ENCODE measurements at places on chromosomes 5 and 9.

- DNase-seq: peak; percentile 68
Measured at GRCh38 chr9:78788101-78788500, 491.2 kb downstream of the PSAT1 start.

DNA sequence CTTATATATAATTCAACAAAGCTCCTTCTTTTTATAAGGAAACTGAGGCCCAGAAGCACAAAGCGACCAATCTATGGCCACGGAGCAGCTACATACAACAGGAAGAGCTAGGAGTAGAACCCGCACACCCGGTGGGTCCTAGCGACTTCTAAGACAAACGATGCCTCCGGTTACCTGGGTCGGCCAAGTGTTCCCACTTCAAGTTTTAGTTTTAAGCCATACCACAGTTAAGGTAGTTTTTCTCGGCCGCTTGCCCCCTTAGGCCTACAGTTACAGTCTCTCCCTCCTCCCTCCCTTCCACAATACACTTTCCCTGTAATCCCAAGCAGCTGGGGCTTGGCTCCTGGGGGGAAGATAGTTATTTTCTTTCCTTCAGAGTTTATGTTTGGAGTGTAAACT is 533 bp downstream of the SREK1IP1 start:
- DNase-seq: no peak

DNA sequence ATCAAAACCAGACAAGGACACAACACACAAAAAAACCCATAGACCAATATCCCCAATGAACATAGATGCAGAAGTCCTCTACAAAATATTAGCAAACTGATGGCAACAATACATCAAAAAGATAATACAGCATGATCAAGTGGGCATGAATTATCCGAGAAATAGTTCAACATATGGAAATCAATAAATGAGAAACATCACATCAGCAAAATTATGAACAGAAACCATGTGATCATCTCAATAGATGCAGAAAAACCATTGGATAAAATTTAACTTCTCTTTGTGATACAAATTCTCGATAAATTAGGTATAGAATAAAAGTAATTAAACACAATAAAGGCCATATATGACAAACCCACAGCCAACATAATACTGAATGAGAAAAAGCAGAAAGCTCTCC is 69.6 kb downstream of the C9 start:
- no peak for DNase-seq

- DNase-seq: no peak
Measured at GRCh38 chr5:173655196-173655797, 38.8 kb upstream of the BOD1 start.

DNA sequence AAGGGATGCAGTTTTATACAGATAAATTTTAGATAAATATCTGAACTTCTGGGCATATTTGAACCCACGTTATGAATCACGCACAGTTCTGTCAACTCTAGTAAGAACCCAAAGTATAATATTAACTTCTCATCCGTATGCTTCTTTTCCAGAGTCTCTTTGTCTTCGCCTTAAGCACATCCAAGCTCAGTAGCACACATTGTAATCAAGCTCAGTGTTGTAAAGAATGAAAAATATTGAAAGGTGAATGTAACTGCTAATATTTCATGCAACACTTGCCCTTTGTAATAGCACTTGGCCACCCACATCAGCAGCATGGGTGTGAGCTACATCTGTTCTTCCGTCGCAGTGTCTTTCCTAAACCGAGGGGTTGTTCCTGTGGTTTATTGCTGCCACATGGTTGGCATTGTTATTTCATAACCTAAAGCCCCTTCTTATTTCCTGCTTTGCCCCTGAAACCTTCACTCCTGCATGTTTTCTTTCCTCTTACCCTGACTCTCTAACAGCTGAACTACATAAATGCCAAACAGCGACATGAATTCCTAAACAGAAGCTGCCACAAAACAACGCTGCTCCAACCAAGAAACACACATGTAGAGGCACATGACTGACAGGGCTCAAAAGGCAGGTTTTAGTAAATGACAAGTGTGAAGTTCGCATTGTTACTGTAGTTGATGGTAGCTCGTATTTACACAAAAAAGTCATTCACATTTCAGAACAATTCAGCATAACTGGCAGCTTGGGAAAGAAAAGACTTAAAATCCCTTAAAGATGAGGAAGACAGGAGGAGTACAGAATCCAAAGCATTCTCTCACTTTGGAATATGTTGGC is 190.1 kb upstream of the MEF2C start:
- DNase-seq: no peak

GRCh38 chr9:112540800-112541199 is 54.2 kb downstream of the KIAA1958 start:
- DNase-seq: no peak

DNA sequence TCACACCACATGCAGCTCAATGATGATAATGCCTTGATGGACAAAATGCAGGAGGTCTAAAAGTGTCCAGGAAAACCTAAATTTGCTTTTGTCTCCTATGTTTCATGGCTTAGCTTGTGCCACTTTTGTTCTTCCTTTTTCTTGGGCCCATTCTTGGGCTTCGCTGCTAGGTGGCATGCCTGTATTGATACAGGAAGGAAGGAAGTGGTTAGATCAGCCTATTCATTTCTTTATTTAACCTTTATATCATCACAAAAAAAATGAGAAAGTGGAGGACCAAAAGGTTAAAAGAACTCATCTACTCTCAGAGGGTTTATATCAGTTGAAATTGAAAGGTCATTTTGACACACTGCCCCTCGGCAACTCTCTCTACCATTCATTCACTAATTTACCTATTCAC is 260.2 kb downstream of the ARHGAP26 start:
- DNase-seq: no peak

DNA sequence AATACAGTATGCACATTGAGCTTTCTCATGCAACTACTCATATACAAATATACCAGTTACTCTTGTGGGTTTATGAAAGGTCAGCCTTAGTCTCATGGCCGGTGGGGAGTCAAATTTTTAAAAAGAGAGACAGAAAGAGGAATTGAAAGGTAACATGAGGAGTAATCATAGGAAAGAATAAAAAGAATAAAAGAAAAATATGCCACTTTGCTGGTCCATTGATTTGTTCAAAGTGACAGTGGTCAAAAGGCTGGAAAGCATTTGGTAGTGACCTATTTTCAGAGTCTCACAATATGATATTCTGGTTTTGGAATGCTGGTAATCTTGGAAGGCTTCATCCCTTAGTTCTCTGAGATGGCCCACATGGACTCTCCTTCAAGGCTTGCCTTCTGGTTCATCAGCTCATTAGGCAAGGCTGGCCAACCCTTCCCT is 67.0 kb downstream of the ZNF366 start:
- no peak for DNase-seq

DNA sequence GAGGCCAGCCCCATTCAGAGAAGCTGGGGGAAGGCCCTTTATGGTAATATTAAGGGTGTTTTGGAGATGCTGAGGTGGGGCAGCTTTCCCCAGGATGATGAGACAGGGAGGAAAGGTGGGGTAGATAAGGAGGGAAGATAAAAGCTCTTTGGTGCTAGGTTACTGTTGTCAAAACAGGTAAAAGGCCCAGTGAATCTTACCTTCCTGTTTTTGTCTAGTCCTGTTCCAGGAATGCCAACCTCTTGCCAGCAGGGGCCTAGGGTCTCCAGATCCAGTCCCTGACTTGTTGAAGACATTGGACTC is 797 bp upstream of the CCL27 start:
- no peak for DNase-seq

- DNase-seq: no peak
Measured at GRCh38 chr9:91693226-91693625, 256.8 kb downstream of the ROR2 start.

DNA sequence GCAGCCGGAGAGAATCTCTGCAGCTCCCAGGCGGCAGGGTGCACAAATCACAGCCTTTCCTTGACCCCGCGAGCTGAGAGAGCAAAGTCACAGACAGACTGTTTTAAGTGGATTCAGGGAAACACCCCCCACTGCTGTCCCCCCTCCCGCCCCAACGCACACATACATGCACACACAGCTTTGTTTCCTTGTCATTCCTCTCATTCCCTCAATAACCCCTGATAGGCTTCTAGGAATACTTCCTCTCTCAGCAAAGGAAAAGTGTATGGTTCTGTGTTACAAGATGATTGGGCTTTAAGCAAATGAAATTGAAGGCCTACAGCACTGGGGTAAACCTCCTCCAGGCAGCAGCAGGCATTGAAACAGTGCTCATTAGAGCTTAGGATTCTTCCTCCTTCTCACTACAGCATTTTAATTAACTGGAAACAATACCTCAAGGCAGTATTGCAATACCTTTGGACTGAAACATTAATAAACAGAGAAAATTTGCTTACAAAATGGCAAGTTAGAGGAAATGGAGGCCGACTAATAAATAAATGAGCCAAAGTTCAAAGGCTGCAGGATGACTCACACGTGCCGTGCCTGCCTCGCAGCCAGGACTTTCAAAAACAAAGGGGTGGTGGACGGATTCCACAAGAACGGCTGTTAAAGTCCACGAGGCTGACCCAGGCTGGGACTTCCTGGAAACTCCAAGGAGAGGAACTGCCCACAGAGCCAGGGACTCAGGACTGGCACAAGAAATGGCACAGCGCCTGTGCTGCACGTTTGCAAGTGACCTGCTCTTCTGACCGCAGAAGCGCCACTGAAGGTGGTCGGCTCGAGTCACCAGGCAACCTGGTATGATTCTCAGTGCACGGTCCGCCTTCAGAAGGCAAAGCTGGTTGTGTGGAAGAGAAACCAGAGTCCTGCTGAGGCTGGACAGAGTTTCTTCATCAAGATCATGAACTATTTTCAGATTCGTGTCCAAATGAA is 236.2 kb downstream of the SYK start:
- peak; percentile 59 for DNase-seq

GRCh38 chr9:79945016-79945415 is 373.3 kb downstream of the TLE4 start:
- no peak for DNase-seq

DNA sequence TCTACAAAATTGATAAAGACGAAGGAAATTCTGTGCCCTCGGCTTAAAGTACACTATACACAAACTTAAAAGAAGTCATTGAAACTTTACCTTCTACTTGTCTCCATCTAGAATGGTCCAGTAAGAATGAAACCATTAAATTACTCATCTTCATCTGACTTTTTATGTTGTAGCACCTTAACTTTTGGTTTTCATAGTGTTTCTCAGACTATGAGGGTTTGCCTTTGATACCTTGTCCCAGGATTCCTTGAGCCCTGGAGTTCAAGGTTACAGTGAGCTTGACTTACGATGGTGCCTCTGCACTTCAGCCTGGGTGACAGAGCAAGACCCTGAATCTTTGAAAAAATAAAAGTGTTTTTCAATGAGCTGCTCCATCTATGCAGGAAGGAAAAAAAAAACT is 132.2 kb downstream of the CDC42SE2 start:
- no peak for DNase-seq

DNA sequence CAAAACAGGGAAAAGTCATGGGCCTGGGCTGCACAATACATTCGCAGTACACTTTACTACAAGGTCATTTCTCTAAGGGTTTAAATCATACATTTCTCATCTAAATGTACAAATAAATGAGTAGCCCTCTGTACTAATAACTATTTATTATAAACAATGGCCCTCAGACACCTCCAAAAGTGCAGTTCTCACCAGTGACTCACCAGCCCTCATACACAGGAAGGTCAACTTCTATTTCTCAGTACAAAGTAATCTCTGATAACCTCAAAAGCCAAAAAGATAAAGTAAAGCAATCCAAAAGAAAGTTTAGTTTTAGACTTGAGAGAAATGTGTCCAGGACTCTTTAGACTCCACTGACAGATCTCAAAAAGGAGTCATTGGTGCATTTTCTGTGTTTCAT is 1258.1 kb upstream of the CDH6 start:
- no peak for DNase-seq

- peak; percentile 71 for DNase-seq
Measured at GRCh38 chr5:42756606-42757601, at the start of gene CCDC152. Gene CCDC152 (plus strand): TSS chr5:42756818. CDS start chr5:42759122, 2,304 bp downstream.

DNA sequence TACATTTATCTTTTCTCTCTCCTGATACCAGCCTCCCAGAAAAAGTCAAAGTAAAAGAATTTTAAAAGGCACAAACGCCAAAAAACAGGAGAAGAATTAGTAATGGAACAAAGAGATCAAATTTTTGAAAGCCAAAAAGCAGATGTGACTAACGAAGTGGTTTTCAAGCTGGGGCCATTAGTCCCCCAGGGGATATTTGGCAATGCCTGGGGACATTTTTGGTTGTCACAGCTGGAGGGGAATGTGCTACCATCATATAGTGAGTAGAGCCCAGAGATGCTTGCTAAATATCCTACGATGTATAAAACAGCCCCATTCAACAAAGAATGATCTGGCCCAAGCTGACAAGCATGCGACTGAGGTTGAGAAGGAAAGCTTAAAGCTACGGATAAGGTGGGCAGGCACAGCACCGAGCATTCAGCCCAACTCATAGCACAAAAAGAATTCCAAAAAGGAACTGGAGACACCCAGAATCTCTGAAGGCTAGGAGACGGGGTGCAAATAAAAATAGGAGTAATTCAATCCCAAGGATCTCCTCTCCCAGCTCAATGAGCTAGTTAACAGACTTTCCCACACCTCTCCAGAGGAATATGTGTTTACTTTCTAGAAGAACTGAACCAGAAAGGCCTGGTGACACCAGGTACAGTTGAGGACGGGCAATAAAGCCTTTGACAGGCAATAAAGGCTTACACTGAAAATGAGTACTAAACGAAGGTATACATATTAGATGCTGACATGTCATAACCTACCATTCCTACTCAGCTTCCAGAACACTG is 269.0 kb downstream of the DENND1A start:
- DNase-seq: no peak

DNA sequence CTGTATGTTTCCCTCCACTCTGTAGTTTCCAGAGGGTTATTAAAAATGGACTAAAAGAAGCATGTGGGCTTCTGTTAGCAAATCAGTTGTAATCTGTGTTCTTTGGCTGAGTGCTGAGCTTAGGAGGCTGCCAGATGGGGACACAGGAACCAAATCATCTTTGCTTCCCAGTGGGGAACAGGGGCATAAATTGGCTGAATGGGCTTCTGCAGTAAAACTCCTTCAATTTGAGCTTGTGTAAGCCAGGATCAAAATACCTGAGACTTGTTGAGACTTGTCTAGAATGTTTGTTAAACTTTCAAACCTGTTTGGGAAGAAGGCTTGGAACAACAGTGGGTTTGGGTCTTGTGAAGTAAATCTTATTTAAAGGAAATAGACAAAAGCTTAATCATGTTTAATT is 32.2 kb upstream of the TNFAIP8 start:
- no peak for DNase-seq

GRCh38 chr9:4289411-4290326 is 10.2 kb downstream of the GLIS3 start:
- DNase-seq: peak; percentile 35
